Tongue (tissue), 3 donors: ENCODE measurements at places on chromosomes 2 and 18. TPM values are rescaled to one million over a fixed set of nuclear protein-coding genes. Genes with fewer than 3 reads are reported as not detected.

DNA sequence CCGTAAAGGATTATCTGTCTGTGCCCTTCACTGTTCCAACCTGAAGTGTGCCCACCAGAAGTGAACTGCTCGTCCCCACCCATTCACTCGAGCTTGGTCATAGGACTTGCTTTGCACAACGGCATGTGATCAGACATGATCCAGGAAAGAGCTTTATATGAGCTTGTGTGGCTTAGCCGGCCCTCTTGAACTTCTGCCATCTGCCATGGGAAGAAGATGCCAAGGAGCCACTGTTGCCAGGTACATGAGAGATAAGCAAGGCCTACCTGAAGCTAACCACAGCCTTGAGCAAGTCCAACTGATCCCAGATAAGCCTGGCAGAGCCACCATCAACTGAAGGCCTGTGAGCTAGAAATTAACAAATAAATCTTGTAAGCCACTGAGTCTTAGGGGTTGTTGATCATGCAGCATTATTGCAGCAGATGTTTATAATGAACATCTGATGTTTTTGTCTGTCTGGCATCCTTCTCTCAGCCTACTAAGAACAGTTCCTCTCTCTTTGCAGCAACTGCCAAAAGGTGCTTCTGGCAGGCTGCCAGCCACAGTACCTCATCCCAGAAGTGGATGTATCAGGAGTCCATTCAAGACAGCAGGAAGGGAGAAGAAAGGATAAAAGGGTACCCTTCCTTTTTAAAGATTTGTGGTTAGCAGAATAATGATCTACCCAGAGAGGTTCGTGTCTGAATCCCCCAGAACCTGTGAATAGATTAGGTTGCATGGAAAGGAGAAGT lies 16.8 kb downstream of the DBI start:
- DNase-seq = peak; percentile 41

DNA sequence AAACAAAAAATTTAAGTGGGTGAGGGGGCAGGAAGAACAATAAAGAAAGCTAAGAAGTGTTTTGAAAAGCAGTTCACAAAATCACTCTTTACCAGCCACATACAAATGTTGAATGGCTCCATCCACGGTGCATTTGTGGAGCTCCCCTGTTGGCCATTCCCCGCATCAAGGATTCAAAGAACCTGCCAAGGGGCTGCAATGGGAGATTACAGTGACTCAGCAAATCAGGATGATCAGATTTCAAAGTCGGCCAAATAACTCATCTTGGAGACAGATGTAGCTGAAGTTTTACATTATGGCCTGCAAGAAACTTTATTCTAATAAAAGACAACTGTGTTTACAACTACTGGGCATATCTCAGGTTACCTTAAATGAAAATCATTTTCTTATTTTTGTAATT lies 26.9 kb downstream of the COL4A3 start:
- DNase-seq = peak; percentile 14

GRCh38 chr18:39211461-39211860 lies 1645.9 kb upstream of the CELF4 start:
- no peak for DNase-seq

- no peak for DNase-seq
These were observed 43.5 kb downstream of the RRM2 start for GRCh38 chr2:10165861-10166675.

GRCh38 chr18:52228166-52228565 lies 111.8 kb upstream of the DCC start:
- DNase-seq = no peak

DNA sequence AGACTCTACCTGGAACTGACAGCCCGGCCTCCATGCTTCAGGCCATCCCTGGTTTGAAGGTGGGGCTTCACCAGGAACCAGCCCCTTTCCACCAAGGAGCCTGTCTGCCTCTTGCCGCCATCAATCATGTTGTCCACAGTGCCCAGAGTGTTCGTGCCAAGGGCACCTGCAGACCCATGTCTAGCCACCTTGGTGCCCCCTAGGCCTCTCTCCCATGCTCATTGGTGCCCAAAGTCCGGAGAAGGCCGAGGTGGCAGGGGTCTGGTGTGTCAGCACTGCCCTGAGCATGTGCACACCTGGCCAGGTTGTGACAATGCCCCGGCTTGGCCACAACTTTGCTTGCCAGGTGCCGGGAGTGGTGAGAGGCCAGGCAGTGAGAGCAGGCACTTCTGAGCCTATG lies 114.8 kb downstream of the COPS8 start:
- no peak for DNase-seq

DNA sequence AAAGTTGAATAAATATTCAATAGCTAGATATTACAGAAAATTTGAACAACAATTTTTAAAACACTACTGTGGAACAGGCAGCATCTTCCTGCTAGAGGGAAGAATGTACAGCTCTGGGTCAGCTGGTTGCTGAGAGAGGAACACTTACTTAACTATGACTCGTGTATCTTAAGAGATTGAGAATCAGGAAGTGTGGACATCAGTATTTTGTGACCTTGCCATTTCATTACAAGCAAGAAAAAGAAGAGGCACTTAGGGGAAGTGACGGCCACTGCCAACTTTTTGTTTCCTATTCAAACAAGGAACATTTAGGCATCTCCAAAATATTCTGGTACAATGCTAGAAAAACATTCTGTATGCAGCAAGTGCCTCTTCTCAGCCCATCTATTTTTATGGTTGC lies 45.9 kb downstream of the ITPRID2 start:
- no peak for DNase-seq

- no peak for DNase-seq
These were observed 360.0 kb downstream of the EPHA4 start for GRCh38 chr2:221212105-221212504.

- DNase-seq = peak; percentile 71
These were observed 85.2 kb upstream of the NDUFV2 start for GRCh38 chr18:9017167-9017904.

DNA sequence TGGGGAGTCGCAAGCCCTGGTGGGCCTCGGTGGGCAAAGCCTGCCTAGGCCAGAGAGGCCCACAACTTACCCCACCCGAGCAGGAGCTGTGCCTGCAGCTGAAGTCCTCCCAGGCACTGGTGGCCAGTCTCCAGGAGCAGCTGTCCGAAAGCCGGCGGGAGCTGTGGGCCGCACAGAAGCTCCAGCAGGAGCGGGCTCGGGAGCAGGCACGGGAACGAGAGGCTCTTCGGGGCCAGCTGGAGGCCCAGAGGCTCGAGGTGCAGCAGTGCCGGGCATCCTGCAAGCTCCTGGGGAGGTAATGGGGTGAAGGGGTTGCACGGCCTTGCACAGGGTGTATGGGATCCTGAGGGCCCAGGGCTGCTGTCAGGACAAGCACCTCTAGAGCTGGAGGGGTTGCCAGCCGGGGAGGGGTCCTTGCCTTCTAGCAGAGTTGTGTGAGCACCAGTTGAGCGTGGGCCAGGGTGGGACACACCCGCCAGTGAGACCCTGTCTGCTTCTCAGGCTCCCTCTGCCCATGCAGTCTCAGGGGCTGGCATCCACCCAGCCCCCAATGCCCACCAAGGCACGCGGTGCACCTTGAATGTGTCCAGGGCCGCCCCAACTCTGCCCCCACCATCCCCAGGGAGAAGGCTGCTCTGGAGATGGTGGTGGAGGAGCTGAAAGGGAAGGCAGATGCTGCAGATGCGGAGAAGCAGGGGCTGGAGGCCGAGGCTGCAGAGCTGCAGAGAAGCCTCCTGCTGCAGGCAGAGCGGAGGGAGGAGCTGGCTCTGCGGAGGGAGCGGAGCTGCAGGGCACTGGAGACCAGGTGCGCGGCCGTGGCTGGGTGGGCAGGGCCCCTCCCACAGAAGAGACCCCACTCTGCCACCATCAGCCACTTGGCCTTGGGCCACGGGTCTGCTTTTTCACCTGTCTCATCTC lies 27.2 kb downstream of the CROCC2 start:
- peak; percentile 69 for DNase-seq

DNA sequence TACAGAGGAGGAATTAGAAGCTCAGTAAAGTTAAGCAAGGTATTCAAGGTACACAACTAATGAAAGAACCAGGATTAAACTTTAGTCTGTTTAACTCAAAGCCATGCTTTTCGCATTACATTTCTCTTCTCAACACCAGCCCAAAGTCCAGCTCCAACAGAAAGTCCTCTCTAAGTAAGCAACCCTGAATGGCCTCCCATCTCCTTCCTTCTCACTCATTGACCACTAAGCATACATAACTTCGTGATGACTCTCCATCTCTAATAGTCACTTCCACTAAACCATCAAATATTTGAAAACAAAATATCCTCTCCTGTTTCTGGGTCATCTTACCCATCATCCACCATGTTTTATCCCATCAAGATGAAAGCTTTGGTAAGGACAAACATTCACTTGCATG lies 219.8 kb downstream of the RAD51AP2 start:
- no peak for DNase-seq

Gene TUBA4B
- not detected for total RNA-seq

Gene AQP12B
- total RNA-seq = not detected

Gene AMER3
- total RNA-seq = not detected
